ENCODE measurements at places on chromosomes 7 and 10.
A peak's percentile ranks its signal among the peaks of the same experiment; 100 is the strongest.

- DNase-seq = no peak
These were observed 3.5 kb upstream of the RGS10 start for GRCh38 chr10:119546009-119546408.

DNA sequence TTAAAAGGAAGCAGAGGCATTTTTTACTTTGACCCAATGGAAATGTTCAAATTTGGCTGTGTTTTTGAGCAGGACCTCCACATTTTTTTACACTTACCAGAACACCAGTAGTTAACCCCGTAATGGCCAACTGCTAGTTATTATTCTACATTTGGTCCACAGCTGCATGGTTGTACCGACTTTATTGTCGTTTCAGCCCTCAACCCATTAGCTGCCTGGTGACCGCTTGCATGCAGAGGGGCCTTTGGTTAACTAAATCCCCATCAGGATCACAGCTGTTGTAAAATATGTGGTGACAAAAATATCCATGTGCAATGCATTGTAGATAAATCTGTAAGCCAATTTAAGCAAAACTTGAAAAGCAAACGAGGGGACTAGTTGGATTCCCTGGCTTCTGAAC lies 342.2 kb upstream of the MEOX2 start:
- DNase-seq = no peak

- DNase-seq = no peak
These were observed 26.3 kb downstream of the HECW1 start for GRCh38 chr7:43138710-43139109.

DNA sequence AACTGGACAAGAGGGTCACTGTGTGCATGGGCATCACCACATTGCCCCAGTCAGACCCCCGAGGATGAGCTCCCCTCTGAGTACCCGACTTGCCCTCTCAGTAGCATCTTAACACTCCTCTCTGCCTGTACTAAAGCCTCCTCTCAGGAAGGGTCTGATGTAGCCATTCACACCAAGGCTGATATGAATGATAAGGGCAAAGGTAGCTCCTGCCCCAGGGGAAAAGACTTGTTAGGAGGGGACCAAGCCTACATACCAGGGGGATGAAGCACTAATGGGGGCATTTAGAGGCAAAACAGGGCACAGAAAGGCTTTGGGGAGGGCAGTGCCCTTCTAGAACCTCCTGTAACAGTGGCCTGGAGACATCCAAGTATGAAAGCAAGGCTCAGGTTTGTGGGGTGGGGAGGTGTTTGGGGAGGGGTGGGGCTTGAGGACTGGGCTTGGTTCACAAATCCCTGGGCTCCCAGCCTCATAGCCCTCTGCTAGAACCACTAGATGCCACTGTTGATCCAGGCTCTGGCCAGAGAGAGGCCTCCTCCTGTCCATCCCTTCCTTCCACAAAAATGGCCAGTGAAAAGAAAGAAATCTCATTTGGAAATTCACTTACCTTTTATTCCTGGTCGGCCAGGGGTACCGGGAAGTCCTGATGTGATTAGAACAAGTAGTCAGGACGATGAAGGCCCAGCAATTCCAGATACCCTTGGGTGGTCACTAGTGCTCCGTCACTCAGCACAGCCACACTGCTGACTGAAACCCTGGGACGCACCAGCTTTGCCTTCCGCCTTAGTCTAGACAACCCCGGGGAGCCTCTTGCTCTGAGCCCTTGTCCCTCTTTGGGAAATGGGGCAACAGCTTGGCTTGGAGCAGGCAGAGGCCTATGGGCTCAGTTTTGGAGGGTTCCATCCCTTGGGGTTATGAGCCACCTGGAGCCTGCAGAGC lies 40.3 kb downstream of the COL17A1 start:
- no peak for DNase-seq

- DNase-seq = no peak
These were observed 55.1 kb downstream of the FAM53B start for GRCh38 chr10:124688889-124689670.

GRCh38 chr7:150431839-150432658 lies 18.4 kb upstream of the GIMAP8 start:
- no peak for DNase-seq

DNA sequence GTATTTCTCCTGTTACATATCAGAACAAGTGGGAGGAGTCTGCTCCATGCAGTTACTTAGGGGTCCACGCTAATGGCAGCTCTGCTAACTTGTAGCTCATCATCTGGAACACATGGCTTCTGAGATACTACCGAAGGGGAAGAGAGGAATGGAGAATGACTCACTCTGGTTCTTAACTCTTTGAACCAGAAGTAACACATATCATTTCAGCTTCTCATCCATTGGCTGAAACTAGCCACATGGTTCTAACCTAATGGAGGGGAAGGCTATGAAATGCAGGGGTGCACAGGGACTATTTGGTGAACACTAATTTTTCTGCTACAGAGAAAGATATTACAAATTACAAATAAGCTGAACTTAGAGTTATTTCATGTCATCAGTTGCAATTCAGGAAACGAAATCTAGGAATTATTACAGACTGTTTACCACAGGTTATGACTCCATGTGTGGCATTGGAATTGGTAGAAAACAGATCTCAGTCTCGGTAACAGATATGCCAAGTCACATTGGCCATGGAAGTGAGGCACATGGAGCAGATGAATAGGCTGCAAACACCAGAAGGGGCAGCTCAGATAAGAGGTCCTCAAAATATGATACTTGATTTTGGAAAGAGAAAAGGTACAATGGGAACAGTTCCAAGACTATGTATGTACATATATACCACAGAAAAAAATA lies 9.4 kb upstream of the KAT6B start:
- DNase-seq = no peak

- no peak for DNase-seq
These were observed 113.3 kb downstream of the GLI3 start for GRCh38 chr7:42123716-42124115.

GRCh38 chr7:50939021-50939420 lies 156.3 kb upstream of the GRB10 start:
- peak; percentile 7 for DNase-seq

DNA sequence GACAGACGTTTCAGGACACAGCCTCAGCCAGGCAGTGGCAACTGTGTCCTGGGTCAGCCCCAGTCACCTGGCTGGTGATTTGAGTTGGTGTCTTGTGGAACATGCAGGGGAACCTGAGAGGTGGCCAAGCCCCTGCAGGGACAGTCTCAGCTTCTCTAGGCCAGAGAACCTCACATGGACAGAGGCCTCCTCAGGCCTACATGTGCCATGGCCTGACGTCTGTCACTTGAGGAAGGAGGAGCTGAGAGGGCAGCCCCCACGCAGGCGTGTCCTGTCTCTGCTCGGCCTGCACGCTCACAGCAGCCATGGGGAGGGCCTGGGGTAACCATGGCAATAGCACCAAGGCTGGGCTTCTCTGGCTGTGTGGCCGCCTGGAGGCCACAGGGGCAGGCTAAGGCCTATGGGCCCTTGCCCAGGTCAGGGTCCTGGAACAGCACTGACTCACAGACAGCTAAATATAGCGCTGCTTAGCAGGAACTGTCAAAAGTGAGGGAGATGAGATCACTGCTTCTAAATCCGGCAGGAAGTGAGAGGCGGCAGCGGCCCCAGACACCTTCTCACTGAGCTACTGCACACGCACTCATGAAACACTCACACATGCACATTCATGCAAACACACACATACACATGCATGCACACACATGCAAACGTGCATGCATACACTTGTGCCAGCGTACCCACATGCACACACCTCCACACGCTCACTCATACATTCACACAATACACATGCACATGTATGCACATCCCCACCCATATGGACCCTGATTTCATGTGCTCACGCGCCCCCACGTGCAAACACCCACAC lies 57.0 kb downstream of the YKT6 start:
- no peak for DNase-seq

GRCh38 chr7:127807829-127808228 lies 155.8 kb downstream of the SND1 start:
- no peak for DNase-seq

- no peak for DNase-seq
These were observed 93.9 kb upstream of the AGR3 start for GRCh38 chr7:16975712-16976111.

DNA sequence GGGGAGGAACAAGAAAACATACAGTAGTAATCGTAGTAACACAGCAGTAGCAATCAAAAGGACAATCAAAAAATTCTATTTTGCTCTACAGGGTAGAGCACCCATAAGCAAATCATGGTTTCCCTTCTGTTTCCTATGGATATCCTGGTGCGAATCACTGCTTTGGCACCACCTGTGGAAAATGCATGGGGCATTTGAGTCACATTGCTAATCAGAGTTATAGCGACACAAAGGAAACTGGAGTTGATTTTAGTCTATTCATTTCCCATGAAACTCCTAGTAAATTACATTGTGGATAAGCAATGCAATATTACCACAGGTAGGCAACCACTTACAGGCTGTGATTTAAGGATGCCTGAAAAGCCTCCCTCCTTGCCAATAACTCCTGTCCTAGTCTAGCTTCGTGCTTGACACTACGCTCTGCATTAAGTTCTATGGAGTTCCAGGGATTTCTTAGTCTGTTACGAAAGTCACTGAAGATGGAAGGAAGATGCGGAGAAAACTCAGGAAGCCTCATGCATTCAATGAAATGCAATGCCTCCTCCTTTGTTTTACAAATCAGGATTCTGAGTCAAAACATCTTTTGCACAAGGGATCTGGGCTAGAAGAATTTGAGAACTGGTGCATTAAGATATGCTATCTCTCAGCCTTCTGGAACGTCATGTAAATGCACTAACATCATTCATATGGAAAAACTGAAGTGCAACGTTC lies 188.4 kb downstream of the DGKI start:
- DNase-seq = no peak

- DNase-seq = no peak
These were observed 117.2 kb downstream of the RAB11FIP2 start for GRCh38 chr10:117929327-117930067.

DNA sequence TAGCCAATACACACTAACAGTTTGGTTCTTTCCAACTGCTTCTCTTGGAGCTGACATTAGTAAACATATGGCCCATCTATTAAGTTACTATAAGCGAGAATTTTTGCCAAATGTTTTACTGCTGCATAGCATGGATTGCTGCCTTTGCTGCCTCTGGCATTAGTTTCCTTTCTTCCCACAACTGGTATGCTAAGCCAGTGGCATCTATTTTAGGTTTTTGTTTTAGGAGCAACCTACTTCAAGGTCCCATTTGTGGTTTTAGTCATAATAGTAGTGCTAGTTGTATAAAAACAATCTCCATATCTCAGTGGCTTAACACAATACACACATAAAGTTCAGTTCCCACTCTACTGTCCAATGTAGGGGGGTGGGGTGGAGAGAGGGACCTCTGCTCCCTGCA lies 25.9 kb upstream of the PANK1 start:
- DNase-seq = no peak

GRCh38 chr10:36195364-36195763 lies 553.3 kb upstream of the FZD8 start:
- no peak for DNase-seq

- DNase-seq = no peak
These were observed 43.6 kb downstream of the PRR15 start for GRCh38 chr7:29607259-29607658.

GRCh38 chr7:127066974-127067373 lies 185.8 kb downstream of the GRM8 start:
- peak; percentile 63 for DNase-seq

DNA sequence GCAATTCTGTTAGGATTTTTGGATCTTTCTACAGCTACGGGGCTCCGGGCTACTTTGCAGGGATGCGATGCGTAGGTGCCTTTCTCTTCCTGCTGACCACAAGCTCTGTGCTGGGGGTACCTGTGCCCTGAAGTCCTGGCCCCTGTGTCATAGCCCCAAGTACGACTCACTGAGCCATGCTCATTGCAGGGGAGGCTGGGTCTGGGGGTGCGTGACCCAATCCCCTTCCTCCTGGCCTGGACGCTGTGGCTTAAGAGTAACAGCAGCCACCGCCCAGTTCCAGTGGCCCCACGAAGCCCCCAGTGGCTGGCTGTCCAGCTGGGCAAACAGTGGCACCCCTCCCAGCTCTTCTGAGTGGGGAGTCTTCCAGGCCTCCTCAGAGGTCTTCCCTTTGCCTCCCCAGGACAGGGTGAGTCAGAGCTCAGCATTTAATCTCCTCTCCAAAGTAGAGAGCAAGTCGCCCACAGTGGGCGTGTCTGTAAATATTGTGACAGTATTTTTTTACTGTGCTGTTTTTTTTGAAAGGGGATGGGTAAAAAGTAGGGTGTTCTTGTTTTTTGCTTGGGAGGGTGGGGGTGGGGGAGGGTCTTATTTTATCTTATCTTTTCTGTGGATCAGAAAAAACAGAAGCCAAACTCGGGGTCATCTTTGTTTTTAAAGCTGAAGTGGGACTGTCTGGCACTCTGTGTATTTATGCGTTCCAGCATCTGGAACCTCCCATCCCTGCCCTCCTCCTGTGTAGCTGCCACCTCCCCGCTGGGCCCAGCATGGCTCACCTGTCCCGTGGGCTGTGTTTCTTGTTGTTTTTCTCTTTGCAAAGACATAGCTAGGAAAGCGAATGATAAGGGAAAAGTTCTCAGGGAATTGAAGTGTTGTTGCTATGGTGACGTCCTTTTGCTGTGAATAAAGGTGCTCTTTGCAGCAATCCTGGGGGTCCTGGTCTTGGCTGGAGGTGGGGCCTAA lies 8.2 kb downstream of the LFNG start:
- DNase-seq = no peak
